ENCODE measurements at places on chromosomes 2 and 18. TPM values are rescaled to one million over a fixed set of nuclear protein-coding genes. Genes with fewer than 3 reads are reported as not detected.

SLC9A4 gene
- 0.10 TPM for total RNA-seq

OSR1 gene
- not detected for total RNA-seq

NYAP2 gene
- total RNA-seq = 0.27 TPM

NCL gene
- total RNA-seq = 338 TPM

GRCh38 chr2:203596183-203596582, 61.1 kb upstream of the RAPH1 start:
- no peaks in the 10 kb centered on the region for H3K4me1 ChIP-seq
- no peak overlapping the region for H3K4me3 ChIP-seq
- DNase-seq = no peak
- H3K27me3 ChIP-seq = peaks cover 54% of the 10 kb centered on the region
- no peak overlapping the region for H3K27ac ChIP-seq

DNA sequence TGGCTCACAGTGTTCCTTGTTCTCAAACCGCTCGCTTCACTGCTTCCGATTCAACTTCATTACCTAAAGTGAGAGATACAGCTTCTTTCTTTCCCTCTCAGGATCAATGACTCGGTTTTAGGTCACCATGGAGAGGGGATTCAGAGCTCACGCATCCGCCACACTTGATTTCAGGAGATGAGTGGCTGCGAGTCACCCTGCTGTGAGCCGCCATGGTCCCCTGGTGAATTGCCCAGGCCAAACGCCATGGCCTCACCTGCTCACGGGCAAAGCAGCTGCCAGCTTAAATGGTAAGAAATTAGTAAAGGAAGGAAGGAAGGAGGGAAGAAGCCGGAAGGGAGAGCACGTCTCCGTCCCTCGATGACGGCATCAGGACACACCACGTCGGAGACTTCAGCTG, 60.5 kb downstream of the ADNP2 start:
- H3K4me1 ChIP-seq = no peaks in the 10 kb centered on the region
- no peak overlapping the region for H3K4me3 ChIP-seq
- no peak for DNase-seq
- no peaks in the 10 kb centered on the region for H3K36me3 ChIP-seq
- H3K27me3 ChIP-seq = no peaks in the 10 kb centered on the region

Measured in spleen (tissue), 13 donors.